Activated CD4-positive, alpha-beta T cell treated with anti-CD3 and anti-CD28 coated beads for 1 hour (primary cell): ENCODE measurements at places on chromosomes 1 and 21.

DNA sequence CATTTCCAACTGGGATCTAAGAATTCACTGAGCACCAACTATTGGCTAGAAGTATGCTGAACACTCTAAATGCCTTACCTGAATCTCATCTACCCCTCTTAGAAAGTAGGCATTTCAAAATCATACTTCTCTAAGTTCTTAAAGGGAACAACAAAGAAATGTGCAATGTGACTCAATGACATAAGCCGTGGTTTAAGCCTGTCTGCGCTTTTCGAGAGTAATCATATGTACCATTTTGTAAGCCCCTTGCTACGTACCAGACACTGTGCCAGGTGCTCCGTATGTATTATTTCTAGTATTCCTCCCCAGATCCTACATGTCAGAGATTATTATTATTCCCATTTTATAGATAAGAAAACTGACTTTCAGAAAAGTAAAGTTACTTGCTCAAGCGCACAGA lies 454.2 kb downstream of the SETD4 start:
- no peak for DNase-seq

GRCh38 chr1:49052102-49052501 lies 275.4 kb upstream of the BEND5 start:
- DNase-seq: no peak

- no peak for DNase-seq
Measured at GRCh38 chr1:30303387-30303786, 420.0 kb downstream of the MATN1 start.

DNA sequence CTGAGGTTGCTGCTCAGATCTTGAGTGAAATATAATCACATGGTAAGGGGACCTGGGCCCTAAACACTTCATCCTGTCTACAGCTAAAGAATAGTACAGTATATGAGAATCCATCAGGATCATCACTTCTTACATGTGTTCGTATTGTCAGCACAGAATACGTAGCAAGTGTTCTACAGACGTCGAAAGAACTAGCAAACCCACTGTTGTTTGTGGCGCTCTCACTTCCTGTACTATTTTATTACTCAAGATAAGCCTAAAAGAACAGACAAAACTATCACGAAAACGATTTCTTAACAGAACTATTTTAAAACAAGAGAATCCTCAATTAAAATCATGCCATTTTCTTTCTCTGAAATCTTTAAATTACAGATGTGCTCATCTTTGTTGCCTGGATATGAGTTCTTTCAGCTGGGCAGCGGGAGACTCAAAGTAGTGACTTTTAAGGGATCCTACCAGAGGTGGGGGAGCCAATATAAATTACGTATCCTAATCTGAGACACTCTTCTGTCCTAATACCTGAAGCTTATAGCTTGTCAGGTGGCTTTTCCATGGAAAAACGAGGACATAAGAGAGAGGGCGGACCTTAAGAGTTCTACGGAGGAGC lies 724 bp downstream of the ST7L start:
- DNase-seq: no peak

GRCh38 chr1:214071469-214071868 lies 83.7 kb downstream of the PROX1 start:
- DNase-seq: no peak

- no peak for DNase-seq
Measured at GRCh38 chr1:32336591-32336932, 529 bp upstream of the MARCKSL1 start.

DNA sequence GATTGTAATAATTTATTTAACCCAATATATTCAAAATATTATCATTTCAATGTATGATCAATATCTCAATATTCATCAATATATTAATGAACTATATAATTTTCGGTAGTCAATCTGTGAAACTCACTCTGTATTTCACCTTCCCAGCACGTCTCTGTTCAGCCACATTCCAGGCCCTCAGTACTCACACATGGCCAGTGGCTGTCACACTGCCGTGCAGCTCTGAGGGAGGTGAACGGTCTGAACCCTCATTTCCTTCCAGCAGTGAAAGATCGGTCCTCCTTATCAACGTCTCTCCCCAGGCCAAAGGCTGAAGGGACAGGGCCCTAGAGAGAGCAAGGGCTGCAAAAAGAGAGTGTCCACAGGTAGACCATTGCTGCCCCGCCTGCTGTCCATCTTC lies 39.5 kb upstream of the ZNF124 start:
- no peak for DNase-seq

DNA sequence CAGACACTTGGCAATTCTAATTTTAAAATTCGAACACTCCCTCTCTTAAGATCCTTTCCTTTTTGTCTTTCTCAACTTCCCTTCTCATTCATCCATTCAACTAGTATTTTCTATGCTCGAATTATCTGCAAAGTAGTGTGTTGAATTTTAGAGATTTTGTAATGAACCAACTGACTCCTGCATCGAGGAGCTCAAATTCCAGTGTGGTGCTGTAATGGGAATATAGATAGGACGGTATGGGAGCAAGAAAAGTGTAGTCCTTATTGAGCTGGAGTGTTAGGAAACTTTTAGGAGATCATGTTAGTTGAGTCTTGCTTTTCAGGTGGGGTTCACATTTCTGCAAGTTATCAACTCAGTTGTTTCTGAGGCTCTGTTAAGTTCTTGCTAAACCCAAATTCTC lies 897.5 kb downstream of the TTLL7 start:
- no peak for DNase-seq
